ENCODE measurements at places on chromosomes 11 and 22.

DNA sequence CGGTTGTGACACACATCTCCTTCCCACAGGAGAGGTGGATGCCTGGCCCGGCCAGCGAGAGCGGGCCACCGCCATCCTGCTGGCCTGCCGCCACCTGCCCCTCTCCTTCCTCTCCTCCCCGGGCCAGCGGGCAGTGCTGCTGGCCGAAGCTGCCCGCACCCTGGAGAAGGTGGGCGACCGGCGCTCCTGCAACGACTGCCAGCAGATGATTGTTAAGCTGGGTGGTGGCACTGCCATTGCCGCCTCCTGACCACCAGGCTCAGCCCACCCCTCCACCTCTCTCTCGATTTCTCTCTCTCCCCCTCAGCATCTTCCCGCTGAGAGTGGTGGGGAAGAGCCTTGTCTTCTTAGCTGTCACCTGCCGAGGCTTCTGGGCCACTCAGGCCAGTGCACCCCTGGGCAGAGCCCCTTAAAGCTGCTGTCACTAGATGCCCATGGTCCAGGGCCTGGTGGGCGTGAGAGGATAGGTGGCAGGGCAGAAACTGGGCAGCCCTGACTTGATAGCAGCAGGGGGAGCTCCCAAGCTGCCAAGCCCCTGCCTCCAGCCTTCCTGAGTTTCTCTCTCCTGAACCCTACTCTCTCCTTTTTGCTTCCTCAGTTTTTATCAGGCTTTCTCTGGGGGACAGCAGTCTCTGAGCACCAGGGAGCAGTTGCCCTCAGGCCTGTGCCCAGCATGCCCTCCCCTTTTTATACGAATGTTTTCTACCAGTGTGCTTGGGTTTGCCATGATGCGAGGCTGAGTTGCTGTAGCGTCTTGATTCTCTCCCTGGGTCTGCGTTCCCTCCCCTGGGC, 9.3 kb downstream of the SHISA8 start:
- DNase-seq, result no peak

DNA sequence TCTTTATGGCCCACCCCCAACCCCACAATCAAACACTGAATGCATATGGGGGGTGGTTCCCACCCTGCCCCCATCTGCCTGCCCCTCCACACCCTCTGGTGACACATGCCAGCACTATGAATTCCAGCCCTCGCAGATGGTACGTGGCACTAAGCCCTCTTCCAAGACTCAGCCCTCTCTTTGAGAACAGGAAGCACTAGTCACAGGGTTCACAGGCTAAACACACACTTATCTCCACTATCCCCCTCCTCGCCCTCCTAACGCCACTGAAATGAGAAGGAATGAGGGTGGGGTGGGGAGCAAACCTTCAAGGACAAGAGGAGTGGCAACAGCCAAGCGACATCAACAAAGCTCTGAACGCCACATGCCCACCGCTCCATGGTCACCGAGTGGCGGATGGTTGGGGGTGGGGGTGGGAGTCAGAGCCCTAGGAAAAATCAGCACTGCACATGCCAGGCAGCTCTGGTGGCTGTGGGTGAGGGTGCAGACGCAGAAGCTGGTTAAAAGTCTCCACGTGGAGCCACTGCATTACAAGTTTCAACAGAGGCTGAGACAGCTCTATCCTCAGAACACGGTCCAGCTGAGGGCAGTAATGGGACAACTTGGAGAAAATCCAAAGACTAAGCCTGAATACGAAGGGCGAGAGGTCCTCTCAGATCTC, 33.6 kb downstream of the TMEM184B start:
- DNase-seq, result no peak

DNA sequence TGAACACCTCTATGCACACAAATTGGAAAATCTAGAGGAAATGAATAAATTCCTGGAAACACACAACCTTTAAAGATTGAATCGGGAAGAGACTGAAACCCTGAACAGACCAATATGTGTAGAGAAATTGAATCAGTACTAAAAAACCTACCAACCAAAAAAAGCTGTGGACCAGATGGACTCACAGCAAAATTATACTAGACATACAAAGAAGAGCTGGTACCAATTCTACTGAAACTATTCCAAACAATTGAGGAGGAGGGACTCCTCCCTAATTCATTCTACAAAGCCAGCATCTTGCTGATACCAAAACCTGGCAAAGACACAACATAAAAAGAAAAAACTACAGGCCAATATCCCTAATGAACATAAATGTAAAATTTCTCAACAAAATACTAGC, 54.4 kb upstream of the SEZ6L start:
- no peak for DNase-seq

GRCh38 chr11:108872781-108873291, 208.0 kb downstream of the DDX10 start:
- no peak for DNase-seq

- DNase-seq, result no peak
These were observed 93.3 kb downstream of the SGSM3 start for GRCh38 chr22:40463683-40464082.

- DNase-seq, result no peak
These were observed 186.4 kb downstream of the BUD13 start for GRCh38 chr11:116586392-116586791.

- DNase-seq, result no peak
These were observed 87.3 kb upstream of the DBX1 start for GRCh38 chr11:20247591-20248007.

GRCh38 chr22:22955276-22955798, 67.7 kb downstream of the IGLL5 start:
- no peak for DNase-seq

DNA sequence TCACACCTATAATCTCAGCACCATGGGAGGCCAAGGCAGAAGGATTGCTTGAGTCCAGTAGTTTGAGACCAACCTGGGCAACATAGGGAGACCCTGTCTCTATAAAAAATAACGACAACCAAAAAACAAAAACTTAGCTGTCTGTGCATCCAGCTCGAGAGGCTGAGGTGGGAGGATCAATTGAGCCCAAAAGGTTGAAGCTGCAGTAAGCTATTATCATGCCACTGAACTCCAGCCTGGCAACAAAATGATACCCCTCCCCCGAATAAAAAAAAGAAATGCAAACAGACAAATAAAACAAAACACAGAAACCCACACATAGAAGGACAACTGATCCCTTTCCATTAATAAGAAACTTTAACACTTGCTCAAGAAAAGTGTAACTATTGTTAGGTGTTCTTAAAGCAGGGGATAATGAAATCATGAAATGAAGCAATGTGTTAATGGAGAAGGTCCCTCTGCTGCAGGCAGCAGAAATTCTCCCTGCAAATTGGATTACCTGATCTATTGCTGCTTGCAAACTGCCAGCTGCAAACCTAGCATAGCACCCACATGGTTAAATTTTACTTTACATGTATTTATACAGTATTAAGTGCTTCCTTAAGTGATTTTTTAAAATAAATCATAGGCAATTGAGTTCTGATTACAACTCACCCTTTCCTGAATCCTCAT, 226.3 kb downstream of the SBF2 start:
- DNase-seq, result no peak

DNA sequence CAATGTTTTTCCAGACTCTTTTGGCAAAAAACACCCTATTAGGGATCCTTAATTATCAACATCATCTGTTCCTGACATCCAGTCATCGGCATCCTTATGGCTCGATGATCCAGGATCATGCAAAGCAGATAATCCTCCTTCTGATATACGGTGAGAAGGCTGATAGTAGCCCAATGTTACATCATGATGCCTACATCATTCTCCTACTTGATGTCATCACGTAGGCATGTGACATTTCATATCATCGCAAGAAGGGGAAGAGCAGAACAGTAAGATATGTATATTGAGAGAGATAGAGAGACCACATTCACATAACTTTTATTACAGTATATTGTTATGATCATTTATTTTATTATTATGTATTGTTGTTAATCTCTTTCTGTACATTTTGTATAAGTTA, 168.6 kb downstream of the ADAMTS15 start:
- DNase-seq, result no peak

- no peak for DNase-seq
These were observed 49.4 kb downstream of the CLMP start for GRCh38 chr11:123145661-123146060.

- DNase-seq, result no peak
These were observed 196.9 kb downstream of the TBC1D22A start for GRCh38 chr22:46959369-46959768.

GRCh38 chr22:17411213-17411612, 42.0 kb downstream of the CECR2 start:
- DNase-seq, result no peak

GRCh38 chr11:129442171-129442570, 66.5 kb downstream of the BARX2 start:
- DNase-seq, result no peak

All from cortex of kidney (tissue), 1 donor.